Activated effector memory CD4-positive, alpha-beta T cell treated with Interleukin-2 at 50 U/mL for 16 hours (primary cell): ENCODE measurements at places on chromosomes 4 and X.

- no peak for DNase-seq
These were observed 14.3 kb upstream of the RAB9B start for GRCh38 chrX:103846386-103846785.

GRCh38 chrX:15761564-15762191 lies 23.6 kb downstream of the CA5B start:
- DNase-seq, result no peak

DNA sequence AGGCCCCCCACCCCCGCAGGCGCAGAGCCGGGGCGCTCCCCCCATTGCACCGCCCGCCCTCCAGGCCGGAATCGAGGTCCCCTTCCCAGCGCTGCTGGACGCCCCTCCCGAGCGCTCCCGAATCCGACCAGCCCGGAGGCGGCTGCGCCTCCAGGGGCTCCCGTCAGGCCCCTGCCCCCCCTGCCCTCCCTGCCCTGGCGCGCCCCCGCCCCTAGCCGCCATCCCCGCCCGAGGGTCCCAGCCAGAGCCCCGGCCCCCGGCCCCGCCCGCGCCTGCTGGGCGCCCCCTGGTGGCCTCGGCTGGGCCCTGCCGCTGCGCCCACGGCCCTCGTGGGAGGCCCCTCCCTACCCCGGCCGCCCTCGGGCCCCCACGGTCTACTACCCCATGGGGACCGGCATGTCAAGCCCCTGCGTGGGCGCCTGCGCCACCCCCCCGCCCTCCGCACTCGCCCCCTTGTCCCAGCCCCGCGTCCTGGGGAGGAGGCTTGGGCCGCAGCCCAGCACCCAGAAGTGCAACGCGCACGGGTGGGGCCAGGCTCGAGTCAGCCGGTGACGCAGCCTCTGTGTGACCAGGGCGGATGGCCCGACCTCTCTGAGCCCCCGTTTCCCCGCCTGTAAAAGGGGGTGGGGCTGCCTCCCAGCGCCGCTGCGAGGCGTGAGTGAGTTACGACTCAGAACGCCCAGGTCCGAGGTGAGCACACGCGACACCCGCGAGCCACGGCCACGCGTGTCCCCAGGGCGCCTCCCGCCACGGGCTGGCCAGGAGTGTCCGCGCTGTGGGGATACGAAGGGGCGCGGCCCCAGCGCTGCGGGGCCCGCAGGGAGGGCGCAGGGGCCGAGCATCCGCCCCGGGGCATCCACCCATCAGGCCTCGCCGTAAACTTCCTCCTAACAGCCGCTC lies 104.9 kb downstream of the FAM53A start:
- DNase-seq, result peak; percentile 70

- DNase-seq, result no peak
These were observed 166.5 kb upstream of the STS start for GRCh38 chrX:6980981-6981380.

- DNase-seq, result no peak
These were observed 25.6 kb downstream of the CHM start for GRCh38 chrX:86021652-86022289.

DNA sequence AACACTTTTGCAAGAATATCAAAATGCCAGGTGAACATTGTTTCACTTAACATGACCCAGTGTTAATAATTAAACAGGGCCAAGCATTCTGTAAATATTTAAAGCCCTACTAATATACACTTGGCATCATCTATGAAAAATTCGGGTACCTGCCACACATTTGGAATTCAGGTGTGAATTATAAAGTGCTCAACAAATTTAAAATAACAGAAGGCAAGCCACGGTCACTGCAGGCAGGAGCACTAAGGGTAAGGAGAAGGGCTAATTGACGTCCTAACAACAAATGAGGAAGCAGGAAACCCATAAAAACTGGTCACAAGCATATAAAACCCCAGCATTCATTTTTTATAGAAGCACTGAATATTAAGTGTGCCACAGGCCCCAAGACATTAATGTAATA lies 43.8 kb upstream of the CPEB2 start:
- no peak for DNase-seq

DNA sequence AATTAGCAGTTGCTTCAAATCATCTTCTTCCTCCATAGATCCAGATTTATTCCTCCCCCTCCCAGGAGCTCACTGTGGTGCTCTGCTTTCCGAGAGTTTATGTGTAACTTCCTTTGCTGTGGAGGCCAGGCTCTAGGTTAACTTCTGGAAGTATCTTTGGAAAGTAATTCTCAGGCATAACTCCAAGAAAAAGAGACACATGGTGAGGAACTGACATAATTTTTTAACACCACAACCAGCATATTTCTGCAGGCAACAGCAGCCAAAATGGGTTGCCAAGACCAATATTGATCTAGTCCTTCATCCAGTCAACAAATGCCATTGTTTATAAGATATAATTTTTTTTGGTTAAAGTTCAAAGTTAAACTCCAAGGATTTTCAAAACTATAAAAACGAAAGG lies 114.5 kb upstream of the RBPJ start:
- DNase-seq, result no peak

DNA sequence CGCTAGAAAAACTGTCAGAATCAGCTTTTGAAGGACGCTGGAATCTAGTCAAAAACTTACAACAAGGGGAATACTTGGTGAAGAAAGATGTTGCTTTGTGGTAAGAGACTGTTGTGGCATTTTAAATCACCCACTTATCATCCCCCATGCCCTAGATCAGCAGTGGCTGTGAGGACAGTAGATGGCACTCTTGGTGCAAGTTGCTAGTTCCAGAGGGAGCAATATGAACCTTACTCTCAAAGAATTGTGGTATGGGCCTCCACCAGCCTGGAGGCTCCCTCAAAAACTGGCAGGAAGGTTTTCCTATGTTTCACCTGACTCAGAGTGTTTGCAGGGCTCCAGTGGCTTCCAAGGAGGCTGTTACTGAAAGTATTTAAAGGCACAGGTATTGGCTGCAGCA lies 37.7 kb upstream of the SLC16A2 start:
- no peak for DNase-seq

- no peak for DNase-seq
These were observed 121.0 kb downstream of the ENPP6 start for GRCh38 chr4:184096561-184097240.

DNA sequence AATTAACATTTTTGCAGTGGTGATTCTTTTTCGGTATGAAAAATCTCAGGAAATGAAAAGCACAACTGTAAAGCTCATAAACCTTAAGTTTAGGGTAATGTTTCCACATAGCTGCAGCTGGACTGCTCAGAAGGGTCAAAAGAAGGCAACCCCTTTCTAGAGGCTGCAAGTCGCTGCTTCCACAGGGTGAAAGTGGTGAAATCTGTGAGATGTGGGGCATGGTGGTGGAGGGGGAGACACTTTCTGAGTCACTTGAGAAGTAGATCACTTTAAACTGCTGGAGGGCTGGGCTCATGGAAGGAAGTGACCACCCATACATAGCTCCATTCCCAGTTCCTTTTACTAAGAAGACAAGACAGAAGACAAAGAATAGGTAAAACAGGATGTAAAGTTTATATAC lies 8.7 kb downstream of the SFRP2 start:
- no peak for DNase-seq

- DNase-seq, result no peak
These were observed 87.6 kb upstream of the SLC4A4 start for GRCh38 chr4:71251261-71251660.

DNA sequence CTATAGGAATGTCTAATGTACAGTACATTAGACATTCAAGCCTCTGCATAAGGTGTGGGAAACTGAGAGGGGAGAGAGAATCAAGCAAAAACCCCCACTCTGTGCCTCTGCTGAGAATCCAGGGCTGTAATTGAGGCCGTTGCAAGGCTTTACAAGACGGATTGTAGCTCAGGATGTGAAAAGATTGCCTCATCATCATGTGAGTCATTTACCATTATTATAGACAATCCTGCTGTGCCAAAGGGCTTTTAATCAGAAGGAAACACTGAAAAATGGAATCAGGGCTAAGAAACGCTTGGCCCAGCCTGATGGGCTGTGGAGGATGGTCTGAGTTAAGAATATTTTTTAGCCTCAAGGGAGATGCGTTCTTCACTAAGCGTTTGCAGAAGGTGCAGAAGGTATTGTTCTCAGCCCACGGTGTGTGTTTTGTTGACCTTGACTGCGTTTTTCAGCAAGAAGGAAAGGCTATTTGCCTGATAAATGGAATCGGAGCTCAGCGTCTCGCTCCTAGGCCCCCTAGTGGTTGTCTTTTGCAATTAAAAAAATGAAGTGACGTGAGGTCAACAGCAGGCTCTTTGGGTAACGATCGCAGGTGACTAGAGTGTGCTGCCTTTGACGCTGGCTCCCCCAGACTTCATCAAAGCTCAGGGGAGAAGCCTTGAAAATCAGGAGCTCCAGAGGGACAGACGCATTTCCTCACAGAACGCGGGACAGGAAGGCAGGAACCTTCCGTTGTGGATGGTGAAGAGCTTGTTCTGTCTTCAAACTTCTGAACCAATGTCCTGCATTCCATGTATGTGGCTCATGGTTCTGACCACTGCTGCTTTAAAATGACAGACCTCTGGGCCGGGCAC lies 18.1 kb upstream of the CHRNA9 start:
- DNase-seq, result peak; percentile 39
